T-helper 17 cell (primary cell): ENCODE measurements at places on chromosomes 2 and 18. TPM values are rescaled to one million over a fixed set of nuclear protein-coding genes. Genes with fewer than 3 reads are reported as not detected.
A peak's percentile ranks its signal among the peaks of the same experiment; 100 is the strongest.

The RESP18 gene
- total RNA-seq: not detected

- peaks cover 8% of the 10 kb centered on the region for H3K36me3 ChIP-seq
- H3K4me3 ChIP-seq: no peak overlapping the region
- no peaks in the 10 kb centered on the region for H3K27me3 ChIP-seq
- no peak for DNase-seq
- no peak overlapping the region for H3K27ac ChIP-seq
Observed at GRCh38 chr2:73762571-73762970, 17.3 kb downstream of the DUSP11 start.

The ESPNL gene
- total RNA-seq: 0.05 TPM

DNA sequence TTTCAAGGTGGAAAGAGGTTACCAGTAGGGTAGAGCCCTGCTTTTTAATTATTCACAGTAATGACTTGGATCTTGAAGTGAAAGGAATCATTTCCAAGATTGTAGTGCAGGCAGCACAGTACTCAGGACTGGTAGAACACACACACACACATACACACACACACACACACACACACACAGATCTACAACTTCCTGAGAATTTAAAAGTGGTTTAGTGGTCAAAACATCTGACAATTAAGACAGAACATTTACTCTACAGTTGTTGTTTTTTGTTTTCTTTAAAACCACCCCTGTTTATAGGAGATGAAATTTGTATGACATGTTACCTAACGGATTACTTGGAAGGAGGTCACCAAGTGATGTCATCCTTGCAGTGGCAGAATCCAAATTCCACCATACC lies 146.7 kb upstream of the VRK2 start:
- H3K27me3 ChIP-seq: peaks cover 19% of the 10 kb centered on the region
- no peak overlapping the region for H3K4me3 ChIP-seq
- H3K36me3 ChIP-seq: peaks cover 5% of the 10 kb centered on the region
- peaks cover 11% of the 10 kb centered on the region for H3K4me1 ChIP-seq
- no peak for DNase-seq
- H3K27ac ChIP-seq: no peak overlapping the region

The CENPA gene
- total RNA-seq: 0.50 TPM

GRCh38 chr2:161952783-161953191 lies 121.2 kb downstream of the DPP4 start:
- no peaks in the 10 kb centered on the region for H3K27me3 ChIP-seq
- H3K4me3 ChIP-seq: peak overlapping the region; percentile 64
- H3K36me3 ChIP-seq: peaks cover 2% of the 10 kb centered on the region
- DNase-seq: no peak
- peak overlapping the region; percentile 93 for H3K27ac ChIP-seq
- H3K4me1 ChIP-seq: peaks cover 39% of the 10 kb centered on the region
